ENCODE measurements at places on chromosomes 11 and 22.

- DNase-seq: no peak
Observed at GRCh38 chr11:13101644-13102512, 92.8 kb downstream of the RASSF10 start.

DNA sequence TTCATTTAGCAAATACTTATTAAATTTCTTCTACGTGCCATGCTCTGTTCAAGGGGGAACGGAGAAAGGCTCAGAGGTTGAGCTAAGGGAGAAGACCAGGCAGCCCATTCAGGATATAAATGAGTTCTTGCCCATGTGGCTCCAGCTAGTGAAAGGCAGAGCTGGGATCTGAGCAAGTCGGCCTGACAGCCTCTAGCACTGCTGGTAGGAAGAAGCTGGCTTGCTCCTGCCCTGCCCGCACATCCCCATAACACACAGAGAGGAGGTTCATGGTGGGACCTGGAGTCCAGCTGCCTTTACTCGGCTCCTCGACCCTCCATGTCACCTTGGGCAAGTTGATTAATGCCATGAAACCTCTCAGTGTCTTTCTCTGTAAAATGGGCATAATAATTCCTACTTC lies 2.0 kb downstream of the SLC15A3 start:
- no peak for DNase-seq

GRCh38 chr11:94539420-94539819 lies 4.3 kb upstream of the FUT4 start:
- DNase-seq: no peak

DNA sequence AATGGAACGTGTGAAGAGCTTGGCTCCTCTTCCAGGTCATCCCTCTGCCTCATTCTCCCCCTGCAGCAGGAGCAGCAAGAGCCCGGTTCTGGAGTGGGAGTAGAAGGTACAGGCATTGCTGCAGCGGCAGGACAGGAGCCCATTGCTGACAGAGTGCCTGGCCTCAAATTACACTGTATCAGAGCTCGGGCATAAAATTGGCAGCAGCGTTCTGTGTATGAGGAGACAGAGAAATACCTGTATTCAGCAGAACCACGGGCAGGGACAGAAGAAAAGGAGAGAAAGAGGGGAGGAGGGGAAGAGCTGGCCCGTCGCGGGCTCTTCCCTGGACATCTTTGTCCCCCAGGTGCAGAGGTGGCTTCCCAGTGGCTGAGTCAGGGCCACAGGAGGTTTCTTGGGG lies 2.6 kb upstream of the NCF4 start:
- no peak for DNase-seq

- DNase-seq: no peak
Observed at GRCh38 chr11:94557421-94557820, 9.7 kb upstream of the PIWIL4 start.

DNA sequence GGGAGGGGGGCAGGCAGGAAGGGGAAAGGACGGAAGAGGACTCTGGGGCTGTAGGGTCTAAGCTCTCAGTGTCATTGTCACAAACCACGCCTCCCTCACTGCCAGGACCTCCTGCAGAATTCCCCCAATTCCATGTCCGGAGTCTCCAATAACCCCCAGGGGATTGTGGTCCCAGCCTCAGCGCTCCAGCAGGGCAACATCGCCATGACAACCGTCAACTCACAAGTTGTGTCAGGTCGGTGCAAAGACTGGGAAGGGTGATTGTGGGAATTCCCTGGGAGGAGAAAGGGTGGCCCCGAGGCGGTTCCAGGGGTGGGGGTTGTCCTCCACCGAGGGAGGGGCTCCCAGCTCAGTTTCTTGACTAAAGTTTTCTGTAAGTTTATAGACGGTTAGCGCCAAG lies 86.0 kb downstream of the FEZ1 start:
- no peak for DNase-seq

DNA sequence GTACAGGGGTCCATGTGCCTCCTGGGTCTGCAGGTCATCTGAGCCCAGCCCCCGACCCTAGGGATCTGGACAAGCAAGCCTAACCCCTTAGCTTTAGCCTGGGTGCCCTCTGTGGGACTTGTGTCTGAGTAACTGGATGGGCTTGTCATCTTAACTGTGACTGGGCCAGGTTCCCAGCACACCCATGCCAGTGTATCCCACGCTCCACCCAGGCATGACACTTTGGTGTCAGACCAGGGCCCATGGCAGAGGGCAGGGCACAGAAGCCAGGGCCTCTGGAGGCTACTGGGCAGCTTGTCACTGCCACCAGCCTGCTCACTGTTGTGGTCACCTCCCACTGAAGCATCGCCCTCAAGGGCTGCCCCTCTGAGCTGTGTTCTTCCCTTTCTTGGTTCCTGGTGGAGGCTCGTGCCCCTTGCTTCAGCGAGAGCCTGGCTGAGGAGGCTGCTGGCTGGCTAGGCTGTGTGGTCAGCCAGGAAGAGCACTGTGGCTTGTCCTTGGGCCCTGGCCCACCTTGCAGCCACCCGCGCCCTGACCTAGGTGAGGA lies 80.8 kb downstream of the ST3GAL4 start:
- DNase-seq: no peak

DNA sequence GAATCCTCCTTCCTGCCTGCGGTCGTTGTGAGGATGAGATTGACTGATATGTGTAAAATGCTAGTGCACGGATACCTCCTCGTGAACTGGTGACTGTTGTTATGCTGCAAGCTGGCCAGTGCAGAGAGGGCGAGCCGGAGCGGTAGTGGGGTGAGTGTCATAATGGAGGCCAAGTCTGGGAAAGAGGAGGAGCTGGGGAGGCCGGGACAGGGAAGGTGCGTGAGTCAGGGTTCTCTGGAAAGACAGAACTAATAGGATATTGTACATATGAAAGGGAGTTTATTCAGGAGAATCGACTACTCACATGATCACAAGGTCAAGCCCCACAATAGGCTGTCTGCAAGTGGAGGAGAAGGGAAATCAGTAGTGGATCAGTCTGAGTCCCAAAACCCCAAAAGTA lies 56.8 kb upstream of the FADD start:
- no peak for DNase-seq

- no peak for DNase-seq
Observed at GRCh38 chr22:40516416-40516815, 120.1 kb downstream of the MRTFA start.

GRCh38 chr11:69215784-69216415 lies 60.2 kb downstream of the SMIM38 start:
- no peak for DNase-seq

DNA sequence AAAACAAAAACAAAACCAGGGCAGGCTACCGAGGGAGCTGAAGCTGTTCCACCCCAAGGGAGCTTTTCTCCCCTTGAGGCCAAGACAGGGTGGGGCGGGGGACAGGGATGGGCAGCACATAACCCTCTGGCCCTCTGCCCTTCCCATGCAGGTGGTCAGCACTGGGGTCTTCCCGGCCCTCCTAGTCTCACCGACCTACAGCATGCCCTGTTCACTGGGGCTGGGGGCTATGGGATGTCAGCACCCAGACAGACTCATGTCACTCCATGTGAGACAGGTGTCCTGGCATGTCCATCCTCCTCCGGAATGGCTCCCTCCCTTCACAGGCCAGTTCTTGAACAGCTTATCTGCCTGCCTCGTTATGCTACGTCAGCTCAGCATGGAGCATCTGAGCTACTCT lies 51.7 kb downstream of the DSCAML1 start:
- DNase-seq: no peak

DNA sequence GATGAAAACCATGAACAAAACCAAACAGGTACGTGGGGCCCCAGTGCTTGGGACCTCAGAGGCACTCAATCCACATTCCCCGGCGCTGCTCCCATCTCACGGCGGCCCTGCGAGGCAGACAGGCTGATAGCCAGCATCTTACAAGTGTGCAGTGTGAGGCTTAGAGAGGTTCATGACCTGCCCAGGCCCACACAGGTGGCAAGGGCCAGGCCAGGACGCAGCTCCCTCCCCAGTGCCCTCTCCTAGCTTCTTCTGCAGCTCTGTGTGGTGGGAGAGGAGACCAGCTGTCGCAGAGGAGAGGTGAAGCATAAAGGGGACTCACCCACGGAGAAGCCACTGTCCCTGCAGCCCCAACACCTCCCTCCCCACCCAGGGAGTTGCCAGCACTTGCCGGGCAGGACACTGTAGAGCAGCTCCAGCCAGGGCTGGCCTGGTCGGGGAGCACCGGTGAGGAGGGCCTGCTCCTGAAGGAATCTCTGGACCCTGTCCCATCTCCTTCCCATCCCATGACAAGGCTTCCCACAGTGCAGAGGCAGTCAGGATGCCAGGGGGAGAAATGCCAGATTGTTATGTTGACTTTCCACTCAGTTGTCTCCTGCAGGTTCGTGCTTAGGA lies 92.4 kb upstream of the TMEM45B start:
- DNase-seq: no peak

DNA sequence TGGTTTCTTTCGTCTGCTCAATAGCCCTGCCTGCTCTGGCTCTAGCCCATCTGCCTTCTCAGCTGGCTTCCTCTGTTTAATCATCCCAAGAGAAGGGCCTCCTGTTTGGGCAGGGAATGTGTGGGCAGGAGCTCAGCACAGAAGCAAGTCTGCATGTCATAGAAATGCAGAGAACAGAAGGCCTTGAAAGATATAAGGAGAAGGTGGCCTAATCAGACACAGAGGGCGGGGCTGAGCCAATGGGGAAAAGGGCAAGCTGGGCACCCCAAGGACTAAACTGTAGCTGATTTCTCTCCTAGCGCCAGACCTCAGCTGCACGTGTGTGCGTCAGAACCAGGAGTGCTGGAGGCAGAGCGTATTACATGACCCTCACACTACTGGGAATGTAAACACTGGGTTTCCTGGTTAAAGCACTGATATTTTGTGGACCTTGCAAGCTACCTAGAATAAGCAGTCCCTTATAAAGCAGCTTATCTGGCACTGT lies 7.6 kb upstream of the CCKBR start:
- no peak for DNase-seq
